Immature natural killer cell (primary cell): ENCODE measurements at places on chromosomes 4 and X.

GRCh38 chrX:86133761-86134160 is 14.5 kb upstream of the DACH2 start:
- no peak overlapping the region for H3K27ac ChIP-seq
- no peaks in the 10 kb centered on the region for H3K36me3 ChIP-seq
- DNase-seq: peak; percentile 3

- H3K27ac ChIP-seq: no peak overlapping the region
- H3K27me3 ChIP-seq: peaks cover 6% of the 10 kb centered on the region
- no peak for DNase-seq
- H3K36me3 ChIP-seq: no peaks in the 10 kb centered on the region
Measured at GRCh38 chr4:41122775-41123174, 91.6 kb downstream of the APBB2 start.

DNA sequence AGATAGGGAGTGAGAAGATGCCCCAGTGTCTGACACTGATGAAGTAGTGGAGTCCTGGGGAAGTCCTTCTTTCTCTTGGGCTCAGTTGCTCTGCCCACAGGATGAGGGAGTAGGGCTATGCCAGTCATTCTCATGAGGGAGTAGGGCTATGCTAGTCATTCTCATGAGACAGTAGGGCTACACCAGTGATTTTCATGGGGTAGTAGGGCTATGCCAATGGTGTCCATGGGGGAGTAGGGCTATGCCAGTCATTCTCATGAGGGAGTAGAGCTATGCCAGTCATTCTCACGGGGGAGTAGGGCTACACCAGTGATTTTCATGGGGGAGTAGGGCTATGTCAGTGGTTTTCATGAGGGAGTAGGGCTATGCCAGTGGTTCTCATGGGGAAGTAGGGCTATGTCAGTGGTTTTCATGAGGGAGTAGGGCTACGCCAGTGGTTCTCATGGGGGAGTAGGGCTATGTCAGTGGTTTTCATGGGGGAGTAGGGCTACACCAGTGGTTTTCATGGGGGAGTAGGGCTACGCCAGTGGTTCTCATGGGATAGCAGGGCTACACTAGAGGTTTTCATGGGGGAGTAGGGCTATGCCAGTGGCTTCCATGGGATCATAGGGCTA is 43.3 kb upstream of the SOD3 start:
- no peak for DNase-seq
- H3K4me3 ChIP-seq: no peak overlapping the region

DNA sequence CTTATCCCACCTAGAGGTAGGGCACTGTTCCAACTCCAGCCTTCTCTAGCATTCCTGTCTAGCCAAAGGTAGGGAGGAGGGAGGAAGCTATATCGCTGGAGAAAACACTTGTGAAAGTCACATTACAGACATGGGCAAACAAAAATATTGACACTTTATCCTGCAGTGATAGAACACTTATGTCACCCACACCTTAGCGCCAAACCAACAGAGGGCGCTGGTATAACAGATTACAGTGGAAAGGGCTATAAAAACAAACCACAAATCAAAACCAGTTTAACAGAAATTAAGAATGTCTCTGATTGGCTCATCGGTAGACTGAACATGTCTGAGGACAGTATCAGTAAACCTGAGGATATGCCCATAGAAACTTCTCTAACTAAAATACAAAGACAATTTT is 451.3 kb downstream of the TLL1 start:
- no peak overlapping the region for H3K27ac ChIP-seq
- no peaks in the 10 kb centered on the region for H3K36me3 ChIP-seq
- H3K4me3 ChIP-seq: no peak overlapping the region
- no peaks in the 10 kb centered on the region for H3K4me1 ChIP-seq

DNA sequence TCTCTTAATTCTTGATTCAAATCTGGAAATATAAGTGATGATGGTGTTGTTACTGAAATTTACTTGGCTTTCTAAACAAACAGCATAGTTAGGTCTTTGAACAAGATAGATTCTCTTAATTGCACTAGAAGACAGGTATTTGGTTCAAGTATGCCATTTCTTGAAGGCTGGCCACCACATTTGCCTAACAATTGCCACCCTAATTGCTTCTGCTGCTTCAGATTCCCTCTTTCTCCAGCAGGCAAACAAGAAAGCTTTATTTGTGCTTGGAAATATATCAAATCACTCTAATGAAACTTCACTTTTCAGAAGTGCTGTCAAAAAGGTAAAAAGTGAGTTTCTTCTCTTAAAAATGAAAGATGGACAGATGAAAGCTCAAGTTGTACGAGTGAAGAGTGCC is 418.6 kb downstream of the INPP4B start:
- H3K4me3 ChIP-seq: no peak overlapping the region
- no peak for DNase-seq
- H3K27ac ChIP-seq: no peak overlapping the region
- no peaks in the 10 kb centered on the region for H3K27me3 ChIP-seq

DNA sequence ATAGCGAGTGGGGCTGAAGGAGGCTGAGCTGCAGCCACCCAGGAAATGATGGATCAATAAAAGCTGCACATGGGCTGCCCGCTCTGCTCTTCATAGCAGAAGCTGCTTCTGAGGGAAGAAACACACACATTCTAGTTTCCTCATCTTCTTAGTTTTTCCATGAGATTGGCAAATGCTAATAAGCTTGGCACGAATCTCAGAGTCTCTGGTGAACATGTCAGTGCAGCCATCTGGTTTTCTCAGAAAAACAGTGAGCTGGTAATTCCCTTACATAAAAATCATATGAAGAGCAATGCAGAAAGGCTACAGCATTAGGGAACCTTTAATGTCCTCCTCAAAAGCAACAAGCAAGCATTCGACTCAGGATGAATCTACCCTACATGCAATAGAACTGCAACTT is 69.9 kb downstream of the GATB start:
- no peak overlapping the region for H3K27ac ChIP-seq
- H3K27me3 ChIP-seq: no peaks in the 10 kb centered on the region
- no peak for DNase-seq
- H3K36me3 ChIP-seq: no peaks in the 10 kb centered on the region

GRCh38 chr4:8439168-8439567 is 1.4 kb downstream of the ACOX3 start:
- peaks cover 77% of the 10 kb centered on the region for H3K4me1 ChIP-seq
- H3K36me3 ChIP-seq: no peaks in the 10 kb centered on the region
- H3K27ac ChIP-seq: peak overlapping the region; percentile 99
- H3K27me3 ChIP-seq: peaks cover 15% of the 10 kb centered on the region

- no peaks in the 10 kb centered on the region for H3K4me1 ChIP-seq
- H3K4me3 ChIP-seq: no peak overlapping the region
- H3K27ac ChIP-seq: no peak overlapping the region
- no peaks in the 10 kb centered on the region for H3K27me3 ChIP-seq
Measured at GRCh38 chr4:29304595-29304994, 1415.6 kb upstream of the PCDH7 start.

DNA sequence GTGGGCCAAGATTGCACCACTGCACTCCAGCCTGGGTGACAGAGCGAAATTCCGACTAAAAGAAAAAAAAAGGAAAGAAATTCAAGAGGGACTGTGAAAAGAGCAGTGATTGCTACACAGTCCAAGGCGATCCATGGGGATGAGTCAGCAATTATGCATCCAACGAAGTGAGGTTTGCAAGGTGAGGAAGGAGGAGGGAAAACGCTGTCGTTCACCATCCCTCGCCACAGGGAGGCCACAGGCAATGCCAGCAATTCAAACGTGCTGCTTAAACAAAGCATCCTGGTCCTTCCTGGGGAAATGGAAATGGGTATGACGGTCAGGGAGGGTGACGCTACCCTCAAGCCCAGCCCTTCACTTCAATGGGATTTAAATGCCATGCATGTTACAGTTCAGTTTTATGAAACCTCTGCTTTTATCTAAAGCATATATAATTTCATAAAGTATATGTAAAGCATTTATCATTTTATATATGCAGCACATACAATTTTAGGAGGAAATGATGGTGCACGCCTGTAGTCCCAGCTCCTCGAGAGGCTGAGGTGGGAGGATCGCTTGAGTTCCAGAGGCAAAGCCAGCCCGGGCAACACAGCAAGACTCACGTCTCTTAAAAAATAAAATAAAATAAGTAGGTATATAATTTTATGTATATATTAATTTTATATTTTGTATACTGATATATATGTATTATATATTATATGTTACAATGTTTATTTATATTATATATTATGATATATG is 108.7 kb downstream of the DHRSX start:
- DNase-seq: no peak
- H3K4me3 ChIP-seq: no peak overlapping the region
- no peaks in the 10 kb centered on the region for H3K4me1 ChIP-seq
- H3K36me3 ChIP-seq: peaks cover 24% of the 10 kb centered on the region
- no peak overlapping the region for H3K27ac ChIP-seq

GRCh38 chrX:9670136-9670814 is 95.4 kb downstream of the GPR143 start:
- peaks cover 21% of the 10 kb centered on the region for H3K4me1 ChIP-seq
- no peak overlapping the region for H3K27ac ChIP-seq
- peaks cover 3% of the 10 kb centered on the region for H3K27me3 ChIP-seq
- no peak overlapping the region for H3K4me3 ChIP-seq
- no peaks in the 10 kb centered on the region for H3K36me3 ChIP-seq
